ENCODE measurements at places on chromosomes 16 and 17.

DNA sequence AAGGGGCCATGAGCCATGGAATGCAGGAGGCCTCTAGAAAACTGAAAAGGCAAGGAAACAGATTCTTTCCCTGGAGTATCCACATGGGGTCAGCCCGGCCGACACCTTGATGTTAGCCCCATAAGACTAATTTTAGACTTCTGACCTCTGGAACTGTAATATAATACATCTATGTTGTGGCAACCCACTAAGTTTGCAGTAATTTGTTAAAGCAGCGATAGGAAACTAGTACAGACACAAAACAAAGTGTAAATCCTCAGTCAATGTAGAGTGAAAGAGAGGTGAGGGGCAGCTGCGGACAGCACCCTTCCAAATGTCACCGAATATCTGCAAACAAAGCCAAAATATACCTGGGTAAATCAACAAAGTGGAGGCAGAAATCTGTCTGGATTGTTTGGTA lies 7.2 kb upstream of the SIAH1 start:
- no peak for DNase-seq

- DNase-seq: no peak
Measured at GRCh38 chr17:9414471-9414870, 161.1 kb downstream of the STX8 start.

DNA sequence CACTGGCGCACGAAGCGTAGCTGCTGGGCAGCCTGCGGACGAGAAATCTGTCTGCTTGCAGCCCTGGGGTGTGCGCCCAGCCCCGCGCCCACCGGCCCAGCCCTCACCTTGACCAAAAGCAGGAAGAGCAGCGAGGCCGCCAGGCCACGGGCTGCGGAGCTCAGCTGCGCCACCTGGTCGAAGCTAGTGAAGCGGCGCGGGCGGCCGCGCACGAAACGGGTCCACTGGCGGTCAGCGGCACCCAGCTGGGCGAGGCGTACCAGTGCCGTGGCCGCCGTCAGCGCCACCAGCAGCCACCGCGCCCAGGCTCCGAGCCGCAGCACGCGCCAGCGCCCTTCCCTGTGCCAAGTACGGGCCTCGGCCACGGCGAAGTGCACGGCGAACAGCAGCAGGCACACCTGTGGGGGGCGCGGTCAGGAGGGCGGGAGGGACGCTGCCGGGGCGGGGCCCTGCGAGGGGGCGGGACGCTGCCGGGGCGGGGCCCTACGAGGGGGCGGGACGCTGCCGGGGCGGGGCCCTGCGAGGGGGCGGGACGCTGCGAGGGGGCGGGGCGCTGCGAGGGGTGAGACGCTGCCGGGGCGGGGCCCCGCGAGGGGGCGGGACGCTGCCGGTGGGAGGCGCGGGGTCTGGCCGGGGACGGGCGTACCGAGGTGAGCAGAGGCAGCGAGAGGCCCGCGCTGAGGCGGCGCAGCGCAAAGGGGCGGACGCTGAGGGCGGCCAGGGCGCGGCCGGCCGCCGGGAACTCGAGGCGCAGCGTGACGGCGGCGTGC lies 43.2 kb downstream of the TSC2 start:
- no peak for DNase-seq

DNA sequence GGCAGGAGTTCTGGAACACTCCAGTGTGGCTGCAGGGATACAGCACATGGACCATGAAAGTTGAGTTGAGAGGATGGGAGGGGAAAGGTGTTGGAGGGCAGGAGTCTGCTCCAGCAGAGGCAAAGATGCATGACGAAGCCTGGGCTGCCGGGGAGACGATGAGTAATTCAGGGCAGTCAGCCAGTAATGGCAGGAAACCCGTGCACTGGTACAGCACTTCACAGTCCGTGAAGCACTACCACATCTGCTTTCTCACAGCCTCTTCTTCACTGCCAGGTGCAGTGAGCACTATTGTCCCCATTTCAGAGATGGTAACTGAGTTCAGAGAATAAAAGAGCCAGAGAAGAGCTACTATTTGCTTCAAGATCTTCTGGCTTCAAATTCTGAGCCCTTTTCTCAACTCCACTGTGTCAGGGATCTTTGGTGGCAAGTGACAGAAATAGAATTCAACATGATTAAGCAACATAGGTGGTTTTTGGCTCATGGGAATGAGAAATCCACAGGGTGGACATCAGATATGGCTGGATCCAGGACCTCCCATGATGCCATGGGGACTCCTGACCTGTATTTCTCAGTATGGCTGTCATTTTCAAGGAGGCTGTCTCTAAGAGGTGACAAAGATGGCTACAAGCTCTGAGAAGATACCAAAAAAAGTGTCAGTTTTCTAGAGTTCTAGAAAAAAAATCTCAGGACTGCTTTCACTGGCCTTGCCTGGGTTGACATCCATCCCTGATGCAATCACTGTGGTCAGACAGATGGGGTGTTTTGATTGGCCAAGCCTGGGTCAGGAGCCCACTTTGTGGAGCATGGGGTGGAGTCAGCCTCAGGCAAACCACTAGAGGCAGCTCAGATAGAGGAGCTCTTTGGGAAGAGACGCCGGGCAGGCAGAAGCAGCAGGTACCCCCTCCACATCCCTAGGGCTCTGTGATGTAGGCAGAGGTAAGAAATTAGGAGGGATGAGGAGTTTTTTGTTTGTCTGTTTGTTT lies 24.7 kb downstream of the IL21R start:
- peak; percentile 85 for DNase-seq

DNA sequence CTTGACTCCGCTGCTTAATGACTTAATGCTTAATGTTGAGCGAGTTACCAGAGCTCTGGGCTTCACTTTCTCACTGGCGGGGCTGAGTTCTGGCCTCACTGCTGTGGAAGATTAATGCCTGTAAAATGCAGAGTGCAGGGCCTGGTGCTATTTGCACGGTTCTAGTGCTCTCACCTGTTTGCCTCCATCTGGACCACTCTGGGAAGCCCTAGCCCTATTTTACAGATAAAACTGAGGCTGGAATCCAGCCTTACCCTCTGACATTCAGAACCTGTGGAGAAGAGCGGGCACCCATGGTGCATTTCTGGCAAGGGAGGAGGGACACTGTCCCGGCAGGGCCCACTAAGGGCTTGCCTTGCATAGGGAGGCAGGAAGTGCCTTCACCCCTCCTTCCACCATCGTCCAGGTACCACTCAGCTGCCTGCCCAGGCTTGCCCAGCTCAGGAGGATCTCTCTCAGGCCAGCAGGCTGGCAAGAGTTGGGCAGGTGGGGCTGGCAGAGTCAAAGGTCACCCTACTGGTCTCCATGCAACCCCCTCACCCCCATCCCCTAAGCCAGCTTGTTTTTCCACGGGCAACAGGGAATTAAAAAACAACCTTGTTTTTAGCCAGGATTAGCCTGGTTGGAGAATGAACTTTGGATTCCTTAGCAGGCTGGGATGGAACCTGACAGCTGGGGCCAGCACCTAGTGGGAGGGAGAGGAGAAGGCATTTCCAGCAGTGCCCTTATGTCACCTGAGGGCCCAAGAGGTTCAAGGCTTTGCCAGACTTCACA lies 4.1 kb upstream of the UBALD1 start:
- DNase-seq: no peak

All from activated T-cell treated with anti-CD3 and anti-CD28 coated beads, Interleukin-2, amount 50 U/mL, for 48 hours (primary cell).